ENCODE measurements at places on chromosomes 6 and 20.

- peak; percentile 74 for DNase-seq
Measured at GRCh38 chr6:11043961-11044711, at the start of gene ELOVL2. Gene ELOVL2 (minus strand): TSS chr6:11044305. CDS start chr6:11044230, 75 bp downstream.

- DNase-seq = no peak
Measured at GRCh38 chr6:75211920-75212590, 6.2 kb upstream of the COL12A1 start.

- DNase-seq = no peak
Measured at GRCh38 chr20:23691675-23692074, 2.8 kb upstream of the CST4 start.

DNA sequence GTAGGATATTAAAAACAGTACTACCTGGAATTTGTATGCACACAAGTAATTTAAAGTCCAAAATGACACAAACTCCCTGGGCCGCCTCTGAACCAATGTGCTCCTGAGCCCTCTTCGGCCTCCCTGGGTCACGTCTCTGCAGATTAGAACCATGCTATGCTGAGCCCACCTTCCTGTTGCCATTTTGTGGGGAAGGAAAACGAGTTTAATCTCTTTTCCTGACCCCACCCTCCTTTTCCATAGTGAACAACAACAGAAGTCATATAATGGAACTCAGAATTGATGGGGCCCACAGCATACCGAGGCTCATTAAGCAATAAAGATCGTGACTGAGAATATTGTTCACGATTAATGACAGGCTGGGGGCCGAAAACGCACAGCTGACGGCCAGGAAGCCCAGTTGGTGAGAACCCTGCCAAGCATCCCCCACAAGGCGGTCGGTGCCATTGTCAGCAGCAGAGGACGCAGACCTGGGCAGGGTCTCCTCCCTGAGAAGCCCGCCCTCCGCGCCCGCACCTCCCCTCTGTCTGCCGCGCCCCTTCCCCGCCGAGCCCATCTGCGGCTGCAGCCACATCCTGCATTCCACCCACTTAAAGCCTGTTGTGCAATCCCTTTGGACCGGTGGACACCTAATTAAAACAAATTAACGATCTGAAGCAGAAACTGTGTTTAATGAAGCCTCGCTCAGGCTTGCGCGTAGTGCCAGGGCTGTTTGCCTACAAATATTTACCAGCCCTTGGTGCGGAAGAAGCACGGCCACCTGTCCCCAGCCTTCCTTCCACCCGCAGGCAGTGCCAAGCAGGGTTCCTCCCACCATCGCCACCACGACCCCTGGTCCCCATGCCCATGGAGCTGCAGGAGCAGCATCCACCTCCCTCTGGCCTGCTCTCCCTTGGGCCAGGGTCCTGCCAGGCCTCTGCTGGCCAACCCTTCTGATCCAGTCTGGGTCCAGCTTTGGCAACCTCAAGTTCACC, 68.1 kb downstream of the DLL1 start:
- no peak for DNase-seq

- DNase-seq = no peak
Measured at GRCh38 chr6:11322252-11322885, 89.9 kb upstream of the NEDD9 start.

DNA sequence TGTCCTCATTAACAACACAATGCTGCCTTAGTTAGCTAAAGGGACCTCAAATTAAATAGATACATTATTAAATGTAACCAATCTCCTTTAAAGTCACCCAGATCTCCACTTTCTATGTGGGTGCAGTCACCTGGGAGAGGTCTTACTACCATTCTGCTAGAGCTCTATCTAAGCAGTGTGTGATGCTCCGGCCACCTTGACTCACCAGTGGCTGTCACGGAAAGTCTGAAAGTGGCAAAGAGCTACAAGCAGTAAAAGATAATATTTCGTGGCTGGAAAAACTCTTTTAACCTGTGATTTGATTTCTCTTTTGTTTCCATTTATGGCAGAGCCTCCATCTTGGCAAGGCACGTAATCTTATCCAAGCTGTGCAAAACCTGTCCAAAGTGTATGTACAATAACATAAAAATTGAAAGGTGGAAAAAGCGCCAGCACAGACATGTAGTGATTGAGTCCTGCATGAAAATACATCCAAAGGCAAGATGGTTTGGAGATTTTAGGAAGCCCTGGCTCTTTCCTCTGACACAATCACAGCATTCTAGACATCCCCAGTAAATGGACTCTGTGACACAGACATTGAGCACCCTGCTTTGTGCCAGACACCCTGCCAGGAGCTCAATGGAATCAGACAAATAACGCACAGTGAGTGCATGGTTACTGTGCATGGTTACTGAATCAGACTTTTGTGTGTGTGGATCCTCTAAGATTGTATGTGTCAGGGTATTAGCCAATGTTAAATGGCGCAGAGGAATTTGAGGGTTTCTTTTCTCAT, 116.6 kb downstream of the ADAT2 start:
- DNase-seq = no peak

GRCh38 chr20:22368235-22368634, 216.1 kb downstream of the FOXA2 start:
- no peak for DNase-seq

DNA sequence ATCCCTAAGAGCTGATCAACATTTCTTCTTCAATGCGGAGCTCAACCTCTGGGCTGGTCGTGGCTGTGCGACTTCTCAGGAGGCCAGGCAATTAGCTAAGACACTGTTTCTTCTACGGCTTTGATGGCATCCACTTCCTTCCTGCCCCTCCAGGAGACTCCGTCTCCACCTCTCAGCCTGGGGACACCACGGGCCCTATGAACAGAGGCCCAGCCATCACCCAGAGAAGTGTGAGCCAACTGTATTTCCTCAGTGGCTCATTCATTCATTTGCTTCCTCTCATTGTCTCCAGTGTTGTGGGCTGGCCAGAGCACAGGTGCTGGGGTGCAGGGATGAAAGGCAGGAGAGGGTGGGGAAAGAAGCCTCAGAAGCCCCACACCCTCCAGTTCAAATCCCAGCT, 51.8 kb upstream of the APCDD1L start:
- no peak for DNase-seq

GRCh38 chr20:24909086-24909780, 39.8 kb upstream of the CST7 start:
- peak; percentile 31 for DNase-seq

DNA sequence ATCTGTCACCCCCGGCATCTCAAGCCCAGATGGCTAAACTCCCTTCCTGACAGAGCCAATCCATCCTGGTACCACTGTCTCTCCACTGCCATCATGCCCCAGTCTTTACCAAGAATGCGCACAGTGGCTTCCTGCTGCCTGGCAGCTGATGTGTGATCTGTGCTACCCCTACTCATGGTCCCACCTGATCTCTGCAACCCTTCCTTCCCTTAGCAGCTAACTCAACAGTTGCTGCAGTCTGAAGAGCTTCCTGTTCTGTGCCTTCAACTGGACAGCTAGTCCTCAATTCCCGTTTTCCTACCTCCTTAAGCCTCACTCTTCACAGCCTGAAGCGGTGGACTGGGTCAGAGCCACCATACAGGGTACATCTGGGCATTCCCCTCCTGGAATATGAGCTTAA, 7.6 kb upstream of the FAM83C start:
- DNase-seq = no peak

DNA sequence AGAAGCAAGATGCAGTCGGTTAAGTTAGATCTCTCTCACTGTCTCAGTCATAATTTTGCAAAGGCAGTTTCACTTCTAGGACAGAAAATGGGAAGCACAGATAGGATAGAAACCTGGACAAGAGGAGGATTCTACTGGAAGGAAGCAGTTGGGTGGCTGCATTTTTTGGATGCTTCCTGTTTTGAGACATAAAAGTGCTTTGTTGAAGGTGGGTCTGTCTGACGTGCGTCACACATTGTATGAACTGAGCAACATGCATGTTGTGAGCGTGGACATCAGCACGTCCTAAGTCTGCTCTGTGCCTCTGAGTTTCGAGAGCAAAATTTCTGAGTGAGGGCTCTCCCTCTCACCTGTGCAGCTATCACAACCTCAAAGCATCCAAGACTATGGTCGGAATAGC, 68.7 kb upstream of the SNX9 start:
- no peak for DNase-seq

DNA sequence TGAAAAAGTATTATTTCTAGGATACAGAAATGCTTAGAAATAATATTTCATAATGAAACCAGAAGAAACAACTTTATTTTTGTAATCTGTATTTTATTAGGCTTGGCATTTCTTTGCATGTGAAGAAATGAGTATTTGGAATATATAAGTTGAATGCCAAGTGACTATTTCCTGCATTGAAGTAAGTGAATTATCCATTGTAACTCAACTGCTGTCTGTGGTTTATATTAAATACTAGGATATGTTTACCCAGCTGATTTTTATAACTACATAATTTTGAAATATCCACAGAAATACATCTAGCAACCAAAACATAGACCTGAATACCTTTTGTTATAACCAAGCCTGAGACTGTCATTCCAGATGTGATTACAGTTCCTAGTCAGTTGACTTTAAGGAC, 207.6 kb downstream of the THBS2 start:
- no peak for DNase-seq

- DNase-seq = no peak
Measured at GRCh38 chr6:13573669-13574110, 711 bp upstream of the SIRT5 start.

DNA sequence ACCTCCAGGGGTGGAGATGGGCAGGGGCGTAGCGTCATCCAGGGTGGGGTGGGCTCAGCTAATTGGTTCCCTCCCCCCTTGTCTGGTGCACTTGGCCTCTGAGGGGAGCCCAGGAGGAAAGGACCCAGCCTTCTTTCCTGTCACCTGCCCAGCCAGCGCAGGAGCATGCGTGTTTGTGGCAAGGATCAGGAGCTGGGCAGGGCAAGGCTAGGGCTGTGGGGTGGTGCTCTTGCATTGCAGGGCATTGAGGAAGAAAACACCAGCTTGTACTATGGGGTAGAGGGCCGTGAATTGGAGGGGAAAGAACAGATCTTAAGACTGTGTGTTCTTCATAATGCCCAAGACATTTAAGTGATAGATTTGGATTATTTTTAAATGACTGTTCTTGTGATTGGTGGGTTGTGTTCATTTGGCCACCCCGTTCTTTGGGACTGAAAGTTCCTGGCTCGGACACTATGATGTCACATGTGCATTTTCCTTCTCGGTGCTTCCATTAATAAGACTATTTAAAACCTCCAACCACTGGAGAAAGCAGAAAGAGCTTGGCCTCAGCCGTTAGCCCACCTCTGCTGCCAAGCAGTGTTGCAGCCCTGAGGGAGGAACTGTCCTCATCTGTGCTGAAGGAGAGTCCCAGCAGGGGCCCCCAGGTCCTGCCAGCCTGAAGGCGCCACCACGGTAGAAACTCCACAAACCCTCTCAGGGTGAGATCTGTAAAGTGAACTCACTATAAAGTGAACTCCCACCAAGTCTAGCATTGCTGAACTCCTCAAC, 136.2 kb upstream of the INSM1 start:
- no peak for DNase-seq

GRCh38 chr20:58382096-58382495, 6.9 kb upstream of the VAPB start:
- DNase-seq = no peak

DNA sequence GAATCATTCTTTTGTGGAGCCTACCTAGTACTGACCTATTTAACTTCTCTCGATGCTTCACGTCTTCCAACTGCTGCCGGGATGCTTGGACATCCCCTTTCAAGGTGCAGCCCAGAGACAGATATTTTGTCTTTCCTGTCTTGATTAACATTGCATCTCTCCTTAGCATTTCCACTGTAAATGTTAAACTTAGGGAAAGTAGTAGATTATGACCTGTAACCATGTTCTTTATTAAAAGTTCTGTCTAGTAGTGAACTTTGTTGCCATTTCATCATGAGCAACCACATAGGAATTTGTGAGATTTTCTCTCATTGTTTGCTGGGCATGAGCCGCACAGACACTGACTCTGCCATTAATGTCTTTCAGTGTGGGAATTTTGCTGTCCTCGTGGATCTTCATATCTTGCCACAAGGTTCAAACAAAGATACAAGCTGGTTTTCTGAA, 117.9 kb downstream of the JAG1 start:
- no peak for DNase-seq

DNA sequence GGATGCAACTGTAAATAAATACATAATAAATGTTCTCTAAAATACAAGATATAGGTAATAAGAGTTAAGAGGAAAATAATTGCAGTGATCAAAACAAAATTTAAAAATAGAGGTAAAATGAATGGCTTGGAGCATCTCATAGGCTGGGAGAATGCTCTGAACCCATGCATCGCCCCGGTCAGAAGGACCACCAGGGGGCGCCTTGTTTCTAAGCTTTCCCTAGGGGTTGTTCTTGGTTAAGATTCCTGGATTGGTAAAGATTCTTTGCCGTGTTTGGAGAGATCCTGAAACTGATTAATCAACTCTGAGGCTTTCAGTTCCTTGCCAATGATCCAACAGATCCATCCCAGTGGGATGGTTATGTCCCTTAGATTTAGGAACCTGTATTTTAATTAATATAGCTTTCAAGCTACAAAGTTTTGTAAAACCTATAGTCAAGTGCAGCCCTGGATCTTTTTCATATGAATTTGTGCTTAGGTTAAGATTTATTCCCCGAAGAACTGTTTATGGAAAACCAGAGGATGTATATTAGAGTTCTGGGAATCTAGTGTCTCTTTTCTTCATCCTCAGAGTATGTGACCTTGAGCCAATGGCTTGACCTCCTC, 45.3 kb upstream of the PRELID3B start:
- DNase-seq = no peak

GRCh38 chr6:4032475-4032874, 46.5 kb downstream of the FAM217A start:
- no peak for DNase-seq

DNA sequence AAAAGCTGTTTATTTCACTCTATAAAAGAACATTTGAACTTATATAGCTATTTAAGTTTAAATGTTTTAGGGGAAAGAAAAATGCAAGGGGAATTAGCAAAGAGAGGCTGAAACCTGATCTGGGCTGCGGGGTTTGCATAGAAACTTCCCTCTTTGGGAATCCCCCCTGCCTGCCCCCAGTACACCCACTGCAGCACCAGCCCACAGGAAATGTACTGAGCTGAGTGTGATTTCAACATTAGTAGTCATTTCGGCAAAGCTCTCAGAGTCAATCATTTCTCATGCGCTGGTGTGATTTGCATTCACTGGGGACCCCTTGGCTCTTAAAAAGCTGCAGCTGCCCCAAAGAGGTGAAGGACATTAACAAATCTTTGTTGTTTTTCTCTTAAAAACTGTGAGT, 859.4 kb downstream of the MAFB start:
- DNase-seq = no peak

GRCh38 chr20:51313358-51313827, 229.1 kb downstream of the NFATC2 start:
- DNase-seq = no peak

GRCh38 chr6:86203044-86203443, 560.4 kb upstream of the SYNCRIP start:
- no peak for DNase-seq

All from left forelimb (tissue), 1 donor.